ENCODE measurements at places on chromosomes 1 and 21.

DNA sequence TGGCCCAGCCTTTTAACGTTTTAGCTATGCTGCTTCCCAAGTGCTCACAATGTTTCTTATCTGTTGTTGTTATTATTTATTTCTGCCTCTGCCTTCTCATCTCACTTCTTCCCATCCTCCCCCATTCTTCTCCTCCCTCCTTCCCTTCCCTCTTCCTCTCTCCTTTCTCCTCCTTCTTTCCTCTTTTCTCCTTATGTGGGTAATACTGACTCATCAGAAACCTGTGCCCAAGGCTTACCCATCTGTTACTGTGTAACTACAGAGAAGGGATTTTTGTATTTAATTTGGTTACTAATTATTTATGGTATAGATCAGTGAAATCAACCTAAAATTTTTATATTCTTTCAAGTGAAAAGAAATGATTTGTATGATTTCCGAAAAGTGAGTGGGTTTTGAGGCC, 120.3 kb downstream of the KCNK2 start:
- no peak for DNase-seq

- DNase-seq, result no peak
Measured at GRCh38 chr1:204885288-204885711, 14.6 kb downstream of the NFASC start.

GRCh38 chr1:8680664-8681650, 136.5 kb downstream of the RERE start:
- no peak for DNase-seq

GRCh38 chr1:165069829-165070228, 286.7 kb downstream of the LMX1A start:
- DNase-seq, result no peak

- DNase-seq, result no peak
Measured at GRCh38 chr1:171038284-171038683, 52.4 kb upstream of the FMO3 start.

- DNase-seq, result no peak
Measured at GRCh38 chr1:208235982-208236761, 8.0 kb downstream of the PLXNA2 start.

All from NCI-H1436 (cell line).